SK-MEL-5 (cell line): ENCODE measurements at places on chromosomes 3 and 15.

- no peak for DNase-seq
These were observed 191.5 kb downstream of the TP63 start for GRCh38 chr3:189822726-189823125.

GRCh38 chr3:132283916-132284405 is 33.2 kb upstream of the ACP3 start:
- no peak for DNase-seq

GRCh38 chr3:94294806-94295205 is 231.9 kb downstream of the NSUN3 start:
- no peak for DNase-seq

DNA sequence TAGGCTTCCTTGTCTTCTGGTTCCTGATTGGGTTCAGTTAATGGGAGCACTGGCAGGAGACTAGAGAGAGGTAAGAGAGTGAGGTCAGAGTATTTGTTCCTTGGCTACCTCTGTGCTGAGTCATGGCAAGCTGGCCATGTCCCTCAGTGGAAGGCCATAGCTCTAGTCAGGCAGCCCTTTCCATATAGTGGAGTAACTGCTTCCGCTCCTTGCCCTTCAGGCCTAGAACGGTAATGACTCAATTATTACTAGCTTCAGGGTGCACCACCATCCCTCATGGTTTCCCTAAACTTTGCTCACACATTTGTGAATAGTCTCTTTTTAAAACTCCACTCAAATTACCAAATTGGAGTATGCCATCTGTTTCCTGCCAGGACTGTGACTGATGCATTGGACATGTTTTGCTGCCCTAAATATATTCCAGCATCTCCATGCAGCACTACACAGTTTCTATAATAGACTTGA is 10.5 kb upstream of the ANO10 start:
- no peak for DNase-seq

- DNase-seq = peak; percentile 8
These were observed 277.9 kb upstream of the SEMA6D start for GRCh38 chr15:47439146-47440111.

DNA sequence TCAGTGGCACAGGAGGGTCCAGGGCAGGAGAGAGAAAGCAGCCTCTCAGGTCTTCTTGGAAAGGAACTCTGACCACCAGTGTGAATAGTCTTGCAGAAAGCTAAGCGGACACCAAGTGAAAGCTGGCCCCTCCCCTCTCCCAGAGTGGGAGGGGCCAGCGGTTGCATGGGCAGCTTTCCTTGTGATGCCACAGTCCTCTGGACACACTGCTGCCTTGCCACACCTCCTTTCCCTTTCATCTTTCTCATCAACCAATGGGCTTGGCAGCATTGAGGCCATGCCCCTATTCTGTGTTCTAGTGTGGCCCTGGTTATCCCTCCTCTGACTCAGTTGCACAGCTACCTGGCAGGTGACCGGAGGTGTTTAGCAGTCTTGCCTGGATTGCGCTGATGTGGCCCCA is 49.7 kb upstream of the GOLGA6B start:
- peak; percentile 71 for DNase-seq

DNA sequence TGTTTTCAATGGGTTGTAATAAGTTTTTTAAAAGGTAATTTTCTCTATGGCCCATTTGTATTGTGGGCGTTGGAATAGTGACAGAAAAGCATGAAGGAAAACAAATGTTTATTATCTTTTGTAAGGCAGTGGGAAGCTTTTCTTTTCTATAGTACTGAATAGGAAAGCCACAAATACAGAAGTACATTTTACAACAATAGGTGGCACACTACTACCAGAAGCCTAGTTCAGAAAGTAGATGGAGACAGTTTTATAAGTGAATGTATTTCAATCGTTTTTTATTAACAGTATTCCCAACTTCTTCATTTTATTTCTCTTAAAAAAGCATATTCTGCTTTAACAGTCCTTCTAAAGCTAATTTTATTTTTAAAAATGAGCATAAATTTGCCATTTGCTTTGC is 296.7 kb downstream of the PTPRG start:
- DNase-seq = peak; percentile 48

GRCh38 chr15:63211549-63211948 is 22.1 kb downstream of the RAB8B start:
- DNase-seq = no peak

DNA sequence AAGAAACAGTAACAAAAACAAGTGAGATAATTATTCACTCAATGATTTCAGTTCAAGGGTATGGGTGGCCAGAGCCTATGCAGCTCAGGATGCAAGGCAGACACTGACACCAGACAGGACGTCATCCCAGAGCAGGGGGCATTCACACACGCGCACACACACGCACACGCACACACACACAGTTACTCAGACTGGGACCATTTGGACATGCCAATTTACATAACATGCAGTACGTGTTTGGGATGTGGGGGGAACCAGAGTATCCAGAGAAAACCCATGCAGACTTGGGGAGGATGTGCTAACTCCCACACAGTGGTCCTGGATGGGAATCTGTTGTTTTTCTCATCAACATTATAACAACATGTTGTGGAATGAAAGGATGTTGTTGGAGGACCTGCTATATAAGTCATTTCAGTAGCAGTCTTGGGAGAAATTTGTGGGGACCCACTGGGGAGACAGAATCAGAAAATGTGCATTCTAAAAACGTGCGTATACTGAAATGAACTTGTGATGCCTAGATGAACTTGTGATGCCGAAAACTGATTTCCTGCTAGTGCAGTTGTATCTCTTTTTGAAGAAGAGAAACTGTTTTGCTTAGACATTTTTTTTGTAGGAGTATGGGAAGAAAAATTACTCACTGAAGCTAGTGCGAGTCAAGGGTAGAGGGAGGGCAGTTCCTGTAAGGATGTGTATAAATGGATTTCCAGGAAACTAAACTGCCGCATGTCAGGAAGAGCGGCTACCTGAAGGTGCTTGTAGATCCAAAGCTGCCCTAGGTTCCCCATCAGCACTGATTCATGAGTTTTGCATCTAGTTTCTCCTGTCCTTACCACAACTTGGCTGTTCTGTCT is 25.2 kb downstream of the CD200 start:
- no peak for DNase-seq
